ENCODE measurements at places on chromosomes 6 and 20.
A peak's percentile ranks its signal among the peaks of the same experiment; 100 is the strongest.

GRCh38 chr20:51411870-51412269 lies 130.6 kb downstream of the NFATC2 start:
- DNase-seq: no peak

- peak; percentile 51 for DNase-seq
Observed at GRCh38 chr6:110329348-110329713, 28.8 kb downstream of the METTL24 start.

DNA sequence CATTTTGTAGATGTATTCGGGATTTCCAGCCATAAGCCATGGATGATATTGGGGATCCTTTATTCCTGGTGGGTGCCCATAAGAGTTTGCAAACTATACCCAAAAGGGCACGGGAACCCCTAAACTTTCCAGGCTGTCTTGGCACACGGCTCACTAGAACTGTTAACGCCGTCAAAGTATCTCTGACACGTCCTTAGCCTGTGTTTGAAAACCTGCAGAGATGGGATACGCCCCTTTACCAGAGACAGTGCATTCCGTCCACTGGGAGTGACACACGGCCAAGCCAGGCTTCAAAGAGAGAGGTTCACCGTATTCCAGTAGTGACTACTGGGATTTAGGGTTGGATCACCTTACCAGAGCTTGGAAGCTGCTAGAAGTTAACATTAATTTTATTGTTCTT lies 95.0 kb downstream of the THBS2 start:
- no peak for DNase-seq

- DNase-seq: no peak
Observed at GRCh38 chr20:56872620-56873458, 243.7 kb downstream of the TFAP2C start.

DNA sequence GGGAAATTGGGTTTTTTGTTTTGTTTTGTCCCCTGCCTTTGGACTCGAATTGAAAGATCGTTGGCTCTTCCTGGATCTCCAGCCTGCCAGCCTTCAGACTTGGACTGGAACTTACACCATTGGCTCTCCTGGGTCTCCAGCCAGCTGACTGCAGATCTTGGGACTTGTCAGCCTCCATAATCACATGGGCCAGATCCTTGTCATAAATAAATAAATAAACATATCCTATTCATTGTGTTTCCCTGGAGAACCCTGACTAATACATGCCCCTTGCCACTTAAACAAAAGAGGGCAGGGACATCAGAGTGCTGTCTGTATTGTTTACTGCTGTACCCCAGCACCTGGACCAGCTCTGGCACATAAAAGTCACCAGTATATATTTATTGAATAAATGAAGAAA lies 101.5 kb downstream of the CAP2 start:
- DNase-seq: no peak

DNA sequence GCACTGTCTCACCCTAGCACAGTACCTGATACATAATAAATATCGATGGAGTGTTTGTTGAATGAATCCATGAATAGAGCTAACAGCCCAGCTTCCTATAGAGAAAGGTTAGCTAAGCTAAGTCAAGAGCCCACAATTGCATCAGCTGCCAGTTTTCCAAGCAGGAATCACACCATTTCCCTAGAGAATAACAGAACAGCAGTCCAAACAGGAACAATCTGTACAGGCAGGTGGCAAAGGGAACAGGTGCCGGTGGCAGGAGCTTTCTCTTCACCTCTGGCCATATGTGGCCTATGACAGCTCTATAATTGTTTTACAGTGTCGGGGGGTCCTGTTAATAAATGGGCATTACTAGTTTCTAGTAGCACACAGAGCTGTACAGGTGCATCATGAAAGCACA lies 38.8 kb downstream of the ISM1 start:
- no peak for DNase-seq

DNA sequence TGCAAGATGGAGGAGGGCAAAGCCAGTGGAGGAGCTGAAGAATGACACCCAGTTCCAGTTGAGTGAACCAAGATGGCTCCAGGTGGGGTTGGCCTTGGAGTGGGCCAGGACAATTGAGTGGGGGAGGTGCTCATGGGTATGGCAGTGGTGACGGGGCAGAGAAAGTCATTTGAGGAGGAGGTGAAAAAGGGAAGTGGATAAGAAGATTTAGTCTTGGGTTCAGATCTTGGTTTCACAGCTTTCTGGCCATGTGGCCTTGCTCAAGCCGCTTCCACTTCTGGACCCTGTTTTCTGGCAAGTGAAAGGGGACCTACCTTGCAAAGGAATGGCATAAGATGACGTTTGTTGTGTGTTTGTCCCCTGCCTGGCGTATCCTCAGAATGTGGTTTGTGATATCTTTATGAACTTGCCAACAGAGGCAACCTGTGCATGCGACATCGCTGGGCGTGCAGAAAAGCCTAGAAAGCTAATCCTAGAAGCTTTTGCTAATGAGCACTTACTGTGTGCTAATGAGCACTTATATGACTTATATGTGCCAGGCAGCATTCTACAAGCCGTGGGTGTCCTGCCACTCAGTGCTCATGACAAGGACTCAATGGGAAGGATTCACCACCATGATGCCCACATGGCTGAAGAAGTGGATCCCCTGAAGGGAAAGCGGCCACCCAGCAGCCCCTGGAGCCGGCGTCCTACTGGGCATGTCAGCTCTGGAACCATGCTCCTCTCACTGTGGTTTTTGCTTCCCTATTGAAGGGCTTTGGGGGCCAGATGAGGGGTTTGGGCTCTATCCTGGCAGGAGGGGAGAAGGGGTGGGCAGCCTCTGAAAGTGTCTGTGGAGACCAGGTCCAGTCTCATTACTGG lies 23.6 kb upstream of the STX16 start:
- DNase-seq: no peak

DNA sequence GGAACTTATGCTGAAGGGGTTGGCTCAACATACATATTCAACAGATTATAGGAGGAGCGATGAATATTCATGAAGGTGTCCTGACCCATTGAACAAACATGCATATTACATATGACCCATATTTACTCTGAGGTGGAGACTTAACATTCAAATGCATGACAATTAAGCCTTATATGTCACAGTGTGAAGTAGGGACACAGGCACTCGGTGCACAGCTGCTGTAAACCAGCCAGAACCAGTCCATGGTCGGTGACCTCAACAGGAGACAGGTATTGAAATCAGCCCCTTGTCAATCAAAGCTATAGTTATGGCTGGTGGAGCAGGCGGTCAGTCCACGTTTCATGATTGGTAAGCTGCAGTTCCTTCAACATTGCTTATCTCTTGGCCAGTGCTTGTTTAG lies 347.3 kb downstream of the THBS2 start:
- no peak for DNase-seq

- DNase-seq: no peak
Observed at GRCh38 chr6:138640028-138640427, 133.5 kb upstream of the CCDC28A start.

DNA sequence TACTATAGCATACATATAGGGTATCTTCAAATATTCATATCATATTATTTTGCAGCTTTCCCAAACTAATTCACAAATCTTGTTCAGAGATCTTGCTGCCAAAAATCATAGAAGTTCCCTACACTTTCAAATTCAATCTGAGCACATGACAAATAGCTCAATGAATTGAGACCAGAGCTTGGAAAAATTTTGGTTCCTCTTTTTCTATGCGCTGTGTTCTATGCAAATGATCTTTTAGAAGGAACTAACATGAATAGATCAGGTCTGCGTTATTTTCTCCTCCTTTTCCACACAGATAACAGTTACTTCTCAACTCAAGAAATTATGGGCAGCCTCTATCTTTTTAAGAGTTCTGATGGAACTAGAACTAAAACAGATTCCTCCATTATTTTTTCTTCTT lies 316.3 kb downstream of the ARHGAP18 start:
- DNase-seq: no peak

GRCh38 chr20:46752728-46753127 lies 43.3 kb downstream of the SLC2A10 start:
- DNase-seq: peak; percentile 17

- no peak for DNase-seq
Observed at GRCh38 chr20:51452734-51453365, 89.7 kb downstream of the NFATC2 start.

GRCh38 chr6:75421316-75422023 lies 72.1 kb downstream of the FILIP1 start:
- no peak for DNase-seq

DNA sequence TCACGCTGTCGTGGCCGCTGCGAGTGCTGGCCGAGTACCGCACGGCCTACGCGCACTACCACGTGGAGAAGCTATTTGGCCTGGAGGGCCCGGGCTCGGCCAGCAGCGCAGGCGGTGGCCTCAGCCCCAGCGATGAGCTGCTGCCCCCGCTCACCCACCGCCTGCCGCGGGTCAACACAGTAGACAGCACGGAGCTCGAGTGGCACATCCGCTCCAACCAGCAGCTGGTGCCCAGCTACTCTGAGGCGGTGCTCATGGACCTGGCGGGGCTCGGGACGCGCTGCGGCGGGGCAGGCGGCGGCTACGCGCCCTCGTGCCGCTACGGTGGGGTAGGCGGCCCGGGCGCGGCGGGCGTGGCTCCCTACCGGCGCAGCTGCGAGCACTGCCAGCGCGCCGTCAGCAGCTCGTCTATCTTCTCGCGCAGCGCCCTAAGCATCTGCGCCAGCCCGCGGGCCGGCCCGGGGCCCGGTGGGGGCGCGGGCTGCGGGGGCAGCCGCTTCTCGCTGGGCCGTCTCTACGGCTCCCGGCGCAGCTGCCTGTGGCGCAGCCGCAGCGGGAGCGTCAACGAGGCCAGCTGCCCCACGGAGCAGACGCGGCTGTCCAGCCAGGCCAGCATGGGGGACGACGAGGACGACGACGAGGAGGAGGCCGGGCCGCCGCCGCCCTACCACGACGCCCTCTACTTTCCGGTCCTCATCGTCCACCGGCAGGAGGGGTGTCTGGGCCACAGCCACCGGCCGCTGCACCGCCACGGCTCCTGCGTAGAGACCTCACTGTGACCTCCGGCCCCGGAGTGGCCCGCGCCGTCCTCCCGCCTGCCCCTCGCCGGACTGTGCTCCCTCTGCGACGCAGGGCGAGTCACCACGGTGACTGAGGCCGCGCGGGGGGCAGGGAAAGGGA lies 5.7 kb downstream of the TMEM151B start:
- DNase-seq: no peak

- no peak for DNase-seq
Observed at GRCh38 chr20:58986968-58987517, 6.0 kb downstream of the NELFCD start.

DNA sequence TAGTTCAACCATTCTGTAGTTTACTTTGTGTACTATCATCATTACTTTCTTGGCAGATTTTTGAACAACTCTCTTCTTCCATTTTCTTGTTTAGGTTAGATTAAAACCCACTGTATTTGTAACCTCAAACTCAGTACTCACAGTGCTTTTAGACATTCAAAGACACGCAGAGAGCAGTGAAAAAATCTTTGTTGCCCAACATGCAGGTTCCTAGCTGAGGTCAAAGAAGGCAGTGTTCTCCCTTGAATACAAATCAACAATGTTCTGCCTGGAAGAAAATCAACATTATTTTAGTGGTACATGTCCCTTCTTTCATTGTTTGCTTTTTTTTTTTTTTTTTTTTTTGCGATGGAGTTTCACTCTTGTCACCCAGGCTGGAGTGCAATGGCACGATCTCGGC lies 11.2 kb downstream of the CYB5R4 start:
- no peak for DNase-seq

DNA sequence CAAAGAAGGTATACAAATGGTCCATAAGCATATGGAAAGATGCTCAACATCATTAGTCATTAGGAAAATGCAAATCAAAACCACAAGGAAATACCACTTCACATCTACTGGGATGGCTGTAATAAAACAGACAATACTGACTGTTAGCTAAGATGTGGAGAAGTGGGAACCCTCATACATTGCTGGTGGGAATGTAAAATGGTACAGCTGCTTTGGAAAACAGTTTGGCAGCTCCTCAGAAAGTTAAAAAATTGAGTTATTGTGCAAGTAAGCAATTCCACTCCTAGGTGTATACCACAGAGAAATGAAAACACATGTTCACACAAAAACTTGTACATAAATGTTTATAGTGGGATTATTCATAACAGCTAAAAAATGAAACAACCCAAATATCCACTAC lies 173.0 kb upstream of the JAG1 start:
- no peak for DNase-seq

DNA sequence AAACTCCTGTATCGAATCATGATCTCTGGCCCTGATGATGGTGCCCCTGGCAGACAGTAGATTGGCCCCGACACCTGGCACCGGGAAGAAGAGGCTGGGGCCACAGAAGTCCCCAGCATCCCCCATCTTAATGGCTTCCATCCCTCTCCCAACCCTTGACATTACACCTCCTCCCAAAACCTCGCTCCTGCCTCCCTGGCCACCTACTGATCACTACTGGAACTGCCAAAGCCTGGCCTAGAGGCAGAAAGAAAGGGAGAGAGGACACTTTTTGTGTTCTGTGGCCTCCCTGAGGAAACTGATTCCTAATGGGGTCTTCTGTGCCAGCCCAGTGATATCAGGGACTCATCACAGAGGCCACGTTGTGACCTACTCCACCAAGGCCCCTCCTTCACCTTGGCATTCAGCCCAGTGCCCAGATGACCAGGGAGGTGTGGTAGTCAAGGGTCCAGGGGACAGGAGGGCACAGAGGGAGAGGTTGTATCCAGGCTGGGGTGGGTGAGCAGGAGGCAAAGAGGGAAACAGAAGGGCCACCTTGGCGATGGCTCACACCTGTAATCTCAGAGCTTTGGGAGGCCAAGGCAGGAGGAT lies 6.1 kb downstream of the C20orf173 start:
- DNase-seq: no peak

DNA sequence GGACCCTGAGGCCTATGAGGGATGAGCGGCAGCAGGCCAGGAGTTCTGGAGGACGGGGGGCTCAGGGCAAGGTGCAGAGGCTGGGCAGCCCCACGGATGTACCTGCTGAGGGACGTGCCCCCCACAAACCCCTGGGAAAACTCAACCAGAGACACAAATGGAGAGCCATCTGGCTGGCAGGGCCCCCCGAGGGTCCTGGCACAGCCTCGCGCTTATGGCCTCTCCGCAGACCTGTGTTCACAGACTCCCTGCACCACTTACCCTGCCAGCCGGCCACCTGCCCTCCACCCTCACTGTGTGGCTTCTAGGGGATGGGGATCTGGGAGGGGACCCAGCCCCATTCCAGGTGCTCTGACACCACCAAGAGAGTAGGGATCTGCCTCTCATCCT lies 3.4 kb upstream of the ZBTB46 start:
- DNase-seq: no peak

- DNase-seq: no peak
Observed at GRCh38 chr20:44133424-44133823, 53.6 kb downstream of the JPH2 start.

- DNase-seq: peak; percentile 98
Observed at GRCh38 chr6:958488-958887, 265.5 kb upstream of the EXOC2 start.

GRCh38 chr20:8854571-8854970 lies 214.3 kb upstream of the PLCB4 start:
- no peak for DNase-seq

GRCh38 chr6:72048080-72048479 lies 161.7 kb downstream of the RIMS1 start:
- no peak for DNase-seq

- no peak for DNase-seq
Observed at GRCh38 chr6:31356216-31356945, 598 bp downstream of the HLA-B start.

- no peak for DNase-seq
Observed at GRCh38 chr20:42336576-42336975, 718.4 kb upstream of the CHD6 start.
